ENCODE measurements at places on chromosomes 5 and 9.

DNA sequence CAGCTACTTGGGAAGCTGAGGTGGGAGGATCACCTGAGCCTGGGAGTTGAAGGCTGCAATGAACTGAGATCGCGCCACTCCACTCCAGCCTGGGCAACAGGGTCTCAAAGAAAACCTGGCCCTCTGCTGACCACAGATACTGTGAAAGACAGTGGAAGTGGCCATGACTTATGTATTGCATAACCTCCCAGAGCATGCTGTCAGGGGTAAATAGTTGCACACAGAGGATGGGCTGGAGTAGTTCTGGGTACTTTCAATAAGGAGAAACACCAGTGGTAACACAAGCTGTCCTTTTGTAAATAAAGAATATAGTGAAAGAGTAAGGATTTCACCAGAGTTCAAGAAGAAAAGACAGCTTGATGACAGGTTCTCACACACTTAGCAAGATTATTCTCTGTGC, 1.8 kb downstream of the ACER2 start:
- DNase-seq = no peak

- no peak for DNase-seq
Observed at GRCh38 chr9:126341902-126342301, 15.3 kb downstream of the MVB12B start.

GRCh38 chr5:74613283-74613682, 27.2 kb downstream of the ENC1 start:
- DNase-seq = no peak

DNA sequence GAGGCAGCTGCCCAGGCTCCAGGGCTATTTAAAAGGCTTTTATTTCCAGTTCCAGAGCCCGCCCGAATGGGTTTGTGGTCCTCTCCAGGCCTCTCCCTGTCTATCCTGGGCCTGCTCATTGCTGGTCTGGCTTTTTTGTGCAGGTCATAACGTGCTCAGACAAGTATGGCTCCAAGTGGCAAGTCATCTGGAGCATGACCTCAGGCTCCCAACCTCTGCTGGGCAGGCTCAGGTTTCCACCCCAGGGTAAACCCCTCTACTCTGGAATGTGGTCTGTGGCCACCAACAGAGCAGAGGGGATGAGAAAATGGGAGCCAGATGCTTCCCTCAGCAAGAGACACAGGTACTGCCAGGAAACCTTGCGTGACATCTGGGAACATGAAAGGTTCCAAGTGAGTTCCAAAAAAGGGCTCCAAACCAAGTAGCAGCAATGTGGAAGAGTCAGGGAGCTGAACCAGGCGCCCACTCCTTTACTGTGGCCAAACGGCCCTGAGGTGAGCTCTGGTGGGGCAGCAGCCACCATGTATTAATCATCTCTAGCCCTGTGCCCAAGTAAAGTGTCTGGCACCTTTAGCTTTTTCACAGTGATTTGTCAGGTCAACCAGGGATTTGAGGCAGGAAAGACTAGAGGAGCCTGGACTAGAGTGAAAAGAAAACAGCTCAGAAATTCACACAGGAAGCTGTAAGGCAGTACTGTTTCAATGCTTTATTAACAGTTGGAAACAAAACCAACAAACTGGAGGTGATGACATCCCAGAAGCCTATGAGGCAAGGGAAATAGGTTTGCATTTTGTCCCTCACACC, 25.7 kb downstream of the PCDHGC5 start:
- no peak for DNase-seq

- DNase-seq = no peak
Observed at GRCh38 chr9:121915304-121915625, 177.8 kb downstream of the TTLL11 start.

DNA sequence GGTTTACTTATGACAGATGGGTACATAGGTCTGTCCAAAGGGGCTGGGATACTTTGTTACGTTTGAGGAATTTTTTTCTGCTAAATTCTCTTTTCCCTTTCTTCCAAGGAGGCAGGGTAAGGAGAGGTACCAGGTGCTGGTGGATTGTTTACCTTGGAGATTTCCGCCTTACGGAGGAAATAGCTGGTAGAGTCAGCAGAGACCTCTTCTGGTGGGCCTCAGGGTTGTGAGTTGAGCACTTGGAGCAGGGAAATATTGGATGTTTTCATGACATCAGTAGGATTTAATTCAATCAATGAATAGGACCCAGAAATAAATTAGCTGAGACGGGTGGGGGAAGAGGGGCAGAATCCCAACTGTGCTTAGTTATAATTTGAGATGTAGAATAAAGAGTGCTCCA, 60.0 kb upstream of the TAF11L2 start:
- no peak for DNase-seq

DNA sequence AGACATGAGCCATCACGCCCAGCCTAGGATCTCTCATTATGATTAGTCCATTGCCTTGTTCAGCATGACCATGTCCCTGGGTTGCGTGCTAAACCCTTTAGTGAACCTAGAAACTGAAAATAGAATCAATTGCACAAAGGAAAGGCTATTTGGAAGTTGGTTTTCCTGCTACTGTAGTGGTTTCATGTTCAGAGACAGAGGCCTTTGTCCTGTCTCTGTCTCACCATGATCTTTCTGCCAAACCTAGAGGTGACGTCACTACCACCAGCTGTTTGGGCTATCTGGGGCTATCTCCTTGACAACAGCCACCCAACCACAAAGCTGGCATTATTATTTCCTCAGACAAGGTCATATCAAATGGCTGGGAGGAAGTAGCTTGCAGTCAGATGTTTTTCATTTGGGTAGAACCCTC, 4.0 kb upstream of the CDK5RAP2 start:
- no peak for DNase-seq

- no peak for DNase-seq
Observed at GRCh38 chr9:114151426-114151956, 3.8 kb upstream of the COL27A1 start.

DNA sequence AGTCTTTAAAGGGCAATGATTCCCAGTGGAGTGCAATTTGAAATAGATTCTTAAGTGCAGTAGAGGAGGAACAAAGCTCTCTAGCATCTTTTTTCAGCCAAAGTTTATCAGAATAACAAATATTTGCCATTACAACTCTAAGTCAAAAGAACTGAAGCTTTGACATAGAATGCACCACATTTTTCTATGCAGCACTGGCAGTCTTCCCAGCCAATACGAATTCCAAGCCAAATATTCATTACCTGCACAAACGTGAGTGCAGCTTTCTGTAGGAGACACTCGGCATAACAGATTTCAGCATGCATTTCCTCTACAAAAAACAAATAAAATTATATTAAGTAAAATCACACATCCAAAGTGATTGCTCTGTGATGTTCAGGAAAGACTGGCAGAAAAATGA, 103.4 kb downstream of the TTC39B start:
- DNase-seq = no peak

DNA sequence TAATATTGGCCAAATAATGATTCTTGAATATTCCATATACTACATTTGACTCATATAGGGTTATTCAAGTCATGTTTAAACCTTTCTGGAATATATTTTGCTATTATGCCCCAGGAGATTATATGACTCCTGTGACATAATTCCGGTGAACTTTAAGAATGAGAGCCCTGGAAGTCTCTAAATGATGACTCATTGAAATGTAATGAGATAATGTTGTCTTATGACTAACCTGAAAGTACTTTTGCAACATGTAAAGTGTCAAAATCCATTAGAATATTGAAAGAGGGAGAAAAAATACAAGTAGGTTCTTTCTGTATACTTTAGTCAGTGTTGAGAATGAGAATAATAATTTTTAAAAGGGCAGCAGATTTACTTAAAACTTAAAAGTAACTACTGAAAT, 830.4 kb downstream of the MAT2B start:
- no peak for DNase-seq

- no peak for DNase-seq
Observed at GRCh38 chr5:1304033-1304432, 9.2 kb upstream of the TERT start.

- DNase-seq = no peak
Observed at GRCh38 chr5:68147659-68148058, 67.9 kb upstream of the PIK3R1 start.

GRCh38 chr5:119302916-119303897, 52.6 kb upstream of the TNFAIP8 start:
- no peak for DNase-seq
